Left kidney (tissue), 8 donors: ENCODE measurements at places on chromosomes 1 and 21. TPM values are rescaled to one million over a fixed set of nuclear protein-coding genes. Genes with fewer than 3 reads are reported as not detected.

Gene OXCT2
- polyA plus RNA-seq, result 0.85 TPM

Gene SHC1
- polyA plus RNA-seq, result 84.1 TPM

Gene ADORA3
- polyA plus RNA-seq, result 0.52 TPM

Gene ITLN2
- polyA plus RNA-seq, result not detected

Gene CELA3B
- 0.38 TPM for polyA plus RNA-seq

Gene GBP4
- 9.7 TPM for polyA plus RNA-seq

Gene CTTNBP2NL
- 43.5 TPM for polyA plus RNA-seq

Gene OR2L8
- not detected for polyA plus RNA-seq

Gene EPRS1
- polyA plus RNA-seq, result 106 TPM

Gene CRYBG2
- polyA plus RNA-seq, result 0.65 TPM

Gene DHRS3
- 80.7 TPM for polyA plus RNA-seq

Gene CFHR5
- polyA plus RNA-seq, result not detected

Gene TBX19
- polyA plus RNA-seq, result 4.1 TPM

Gene SPATA6
- polyA plus RNA-seq, result 21.3 TPM

Gene EXTL1
- polyA plus RNA-seq, result 1.8 TPM

Gene TRIM58
- 1.0 TPM for polyA plus RNA-seq

Gene AMPD1
- not detected for polyA plus RNA-seq

Gene NUF2
- polyA plus RNA-seq, result 45.3 TPM

Gene FMO4
- 28.2 TPM for polyA plus RNA-seq

Gene IFT25
- polyA plus RNA-seq, result 68.2 TPM

Gene EPHA10
- 0.23 TPM for polyA plus RNA-seq

Gene NR1I3
- polyA plus RNA-seq, result 3.6 TPM

Gene C2CD4D
- 0.20 TPM for polyA plus RNA-seq

Gene GBP2
- polyA plus RNA-seq, result 2.9 TPM

Gene TMEM269
- polyA plus RNA-seq, result 1.3 TPM

Gene CASQ1
- 0.43 TPM for polyA plus RNA-seq

Gene PPFIA4
- polyA plus RNA-seq, result 9.7 TPM
